ENCODE measurements at places on chromosomes 6 and 20. TPM values are rescaled to one million over a fixed set of nuclear protein-coding genes. Genes with fewer than 3 reads are reported as not detected.

GRCh38 chr6:12196326-12196936 lies 93.7 kb upstream of the EDN1 start:
- DNase-seq = peak; percentile 68

DNA sequence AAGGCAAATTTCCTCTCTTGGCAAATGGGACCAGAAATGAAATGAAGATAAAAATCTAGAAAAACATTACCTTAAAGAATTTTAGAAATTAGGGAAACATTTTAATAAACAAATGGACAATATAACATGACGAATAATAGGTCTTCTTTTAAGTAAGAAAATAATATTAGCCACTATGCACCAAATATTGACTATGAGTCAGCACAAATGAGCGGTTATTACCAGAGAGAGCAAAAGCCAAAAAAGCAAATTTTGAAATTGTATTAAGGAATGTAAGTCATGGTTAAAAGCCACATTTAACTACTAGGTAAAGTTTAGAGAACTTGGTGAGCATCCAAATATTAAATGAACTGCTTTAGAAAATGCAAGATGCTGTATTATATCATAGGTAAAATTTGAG lies 376.6 kb upstream of the JAG1 start:
- no peak for DNase-seq

The LCA5 gene
- total RNA-seq = 5.4 TPM

DNA sequence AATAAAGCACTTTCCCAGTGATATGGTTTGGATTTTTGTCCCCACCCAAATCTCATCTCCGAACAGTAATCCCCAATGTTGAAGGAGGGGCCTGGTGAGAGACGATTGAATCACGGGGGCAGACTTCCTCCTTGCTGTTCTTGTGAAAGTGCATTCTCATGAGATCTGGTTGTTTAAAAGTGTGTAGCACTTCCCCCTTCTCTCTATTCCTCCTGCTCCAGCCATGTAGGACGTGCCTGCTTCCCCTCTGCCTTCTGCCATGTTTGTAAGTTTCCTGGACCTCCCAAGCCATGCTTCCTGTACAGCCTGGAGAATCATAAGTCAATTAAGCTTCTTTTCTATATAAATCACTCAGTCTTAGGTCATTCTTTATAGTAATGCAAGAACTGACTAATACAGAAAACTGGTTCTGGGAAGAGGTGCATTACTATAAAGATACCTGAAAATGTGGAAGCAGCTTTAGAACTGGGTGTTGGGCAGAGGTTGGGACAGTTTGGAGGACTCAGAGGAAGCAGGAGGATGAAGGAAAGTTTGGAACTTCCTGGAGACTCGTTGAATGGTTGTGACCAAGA lies 7.4 kb downstream of the EPM2A start:
- DNase-seq = no peak

The SLC22A7 gene
- total RNA-seq = not detected

DNA sequence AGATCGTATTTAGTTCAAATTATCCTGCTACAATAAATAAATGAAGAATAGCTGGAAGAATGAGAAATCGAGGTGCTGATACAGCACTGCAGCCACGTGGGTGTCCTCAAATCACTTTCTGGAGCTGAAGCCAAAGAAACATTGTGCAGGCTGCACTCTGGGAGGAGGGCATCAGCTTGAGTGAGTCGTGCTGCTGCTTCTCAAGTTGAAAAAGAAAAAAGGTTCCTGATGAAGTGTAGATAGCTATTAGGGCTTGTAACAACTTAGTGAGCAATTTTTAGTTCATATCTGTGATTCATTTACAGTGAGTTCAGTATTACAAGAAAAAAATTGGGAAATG lies 40.5 kb downstream of the DSE start:
- peak; percentile 61 for DNase-seq

GRCh38 chr6:30443657-30444450 lies 45.5 kb upstream of the HLA-E start:
- DNase-seq = peak; percentile 58

GRCh38 chr6:2502998-2503674 lies 247.6 kb downstream of the MYLK4 start:
- DNase-seq = no peak

- DNase-seq = no peak
These were observed 116.7 kb downstream of the SOX4 start for GRCh38 chr6:21710216-21710615.

The DPM1 gene
- 215 TPM for total RNA-seq

DNA sequence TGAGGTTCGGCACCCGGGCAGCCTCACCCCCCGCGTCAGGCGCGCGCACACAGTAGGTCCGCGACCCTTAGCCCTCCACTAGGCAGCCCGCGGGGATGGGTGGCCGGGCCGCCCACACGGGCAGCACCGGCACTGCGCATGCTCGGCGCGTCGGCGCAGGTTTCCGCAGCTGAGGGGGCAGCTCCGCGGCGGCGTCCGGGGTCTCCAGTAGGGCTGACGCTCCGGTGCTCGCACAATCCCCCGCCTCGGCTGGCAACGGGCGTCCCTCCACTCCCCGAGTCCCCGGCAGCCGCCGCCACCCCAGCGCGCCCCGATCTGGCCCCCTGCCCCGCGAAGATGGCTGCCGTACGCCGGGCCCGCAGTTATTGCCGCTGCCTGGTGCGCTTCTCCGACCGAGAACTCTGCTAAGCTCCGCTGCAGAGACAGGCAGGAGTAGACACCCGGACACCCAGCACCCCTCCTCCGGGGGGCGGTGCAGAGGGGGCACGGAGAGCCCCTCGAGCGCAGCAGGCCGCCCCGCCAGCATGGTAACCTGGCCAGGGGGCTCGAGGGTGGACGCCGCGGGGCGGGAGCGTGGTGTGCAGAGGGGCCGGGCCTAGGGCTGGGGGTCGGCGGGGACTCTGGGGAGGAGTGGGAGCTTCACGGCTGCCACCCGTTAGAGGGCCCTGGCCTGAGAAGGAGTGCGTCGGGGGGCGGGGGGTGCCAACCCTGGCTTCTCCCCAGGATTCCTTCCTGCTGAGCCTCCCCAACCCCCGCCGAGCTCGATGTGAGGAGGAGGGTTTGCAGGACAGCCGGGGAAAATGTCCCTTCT lies at the start of gene FBXO9:
FBXO9 (plus strand) TSS at position 139 of the 811 bp plus-strand sequence; CDS start at position 525, 386 bp downstream.
- peak; percentile 54 for DNase-seq

- no peak for DNase-seq
These were observed 73.5 kb downstream of the EYS start for GRCh38 chr6:65633501-65633900.

DNA sequence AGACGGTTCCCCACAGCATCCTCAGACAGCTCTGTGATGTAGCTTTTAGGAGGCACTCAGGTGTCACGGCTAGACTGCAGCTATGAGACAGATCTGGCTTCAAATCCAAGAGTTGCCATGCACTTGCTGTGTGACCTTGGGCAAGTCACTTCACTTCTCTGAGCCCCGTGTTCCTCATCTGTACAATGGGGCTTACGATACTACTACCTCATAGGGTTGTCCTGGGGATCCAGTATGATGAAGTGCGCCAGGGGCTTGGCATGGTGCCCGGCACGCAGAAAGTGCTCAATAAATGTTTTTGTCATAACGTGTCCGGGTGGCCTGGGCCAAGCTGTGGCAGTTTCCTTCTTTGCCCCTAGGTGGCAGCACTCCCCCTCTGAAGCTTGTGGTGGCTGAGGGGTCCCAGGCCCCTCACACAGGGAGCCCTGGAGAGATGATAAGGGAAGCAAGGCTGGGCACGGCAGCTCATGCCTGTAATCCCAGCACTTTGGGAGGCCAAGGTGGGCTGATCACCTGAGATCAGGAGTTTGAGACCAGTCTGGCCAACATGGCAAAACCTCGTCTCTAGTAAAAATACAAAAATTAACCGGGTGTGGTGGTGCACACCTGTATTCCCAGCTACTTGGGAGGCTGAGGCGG lies 19.1 kb upstream of the CHMP4B start:
- DNase-seq = peak; percentile 23

DNA sequence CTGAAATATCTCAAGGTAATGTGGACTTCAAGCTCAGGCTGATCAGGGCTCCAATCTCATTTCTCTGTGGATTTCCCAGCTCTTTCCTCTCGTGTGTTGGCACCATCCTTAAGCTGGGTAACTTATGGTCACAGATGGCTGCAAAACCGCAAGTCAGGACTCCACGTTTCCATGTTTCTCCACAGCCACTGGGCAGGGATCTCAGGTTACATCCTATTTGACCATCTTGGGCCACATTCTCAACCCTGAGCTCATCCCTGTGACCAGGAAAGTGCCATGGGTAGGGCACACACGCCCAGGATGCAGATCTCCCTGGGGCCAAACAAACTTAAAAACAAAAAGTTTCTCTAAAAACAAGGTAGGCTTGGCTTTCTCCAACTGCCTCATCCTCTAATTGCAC lies 15.4 kb downstream of the RPS6KA2 start:
- DNase-seq = peak; percentile 35

The MYCT1 gene
- 0.10 TPM for total RNA-seq

The SYCP2 gene
- total RNA-seq = 6.2 TPM

GRCh38 chr6:85436939-85437495 lies 12.9 kb upstream of the NT5E start:
- peak; percentile 85 for DNase-seq

DNA sequence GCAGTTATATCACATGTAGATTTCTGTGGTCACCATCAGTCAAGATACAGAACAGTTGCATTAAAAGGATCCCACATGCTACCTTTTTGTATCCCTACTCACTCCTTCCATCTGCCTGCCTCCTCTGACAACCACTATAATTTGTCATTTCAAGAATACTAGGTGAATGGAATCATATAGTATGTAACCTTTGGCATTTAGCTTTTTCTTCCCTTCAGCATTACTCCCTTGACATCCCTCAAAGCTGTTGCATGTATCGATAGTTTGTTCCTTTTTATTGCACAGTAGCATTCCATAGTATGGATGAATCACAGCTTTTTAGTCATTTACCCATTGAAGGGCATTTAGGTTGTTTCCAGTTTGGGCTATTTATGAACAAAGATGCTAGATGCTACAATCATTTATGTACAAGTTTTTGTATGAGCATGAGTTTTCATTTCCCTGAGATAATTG lies 26.1 kb downstream of the NCOA7 start:
- DNase-seq = no peak

DNA sequence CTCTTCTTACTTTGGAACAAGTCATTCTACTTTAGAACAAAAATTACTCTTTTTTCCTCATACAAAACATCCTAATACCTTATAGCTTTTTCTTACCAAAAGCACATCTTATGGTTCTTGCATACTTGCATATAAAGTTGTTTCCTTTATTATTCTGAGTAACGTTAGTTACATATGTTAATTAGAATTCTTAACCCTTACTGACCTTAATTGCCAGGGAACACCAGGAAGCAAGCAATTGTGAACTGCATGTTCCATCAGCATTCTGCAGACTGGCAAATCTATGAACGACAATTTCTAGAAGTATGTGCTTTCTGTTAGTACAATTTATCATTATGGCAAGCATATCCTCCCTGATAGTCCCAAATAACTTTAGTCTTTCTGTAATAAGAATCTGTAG lies 831.0 kb downstream of the C6orf118 start:
- no peak for DNase-seq

- no peak for DNase-seq
These were observed 12.9 kb downstream of the AKAP12 start for GRCh38 chr6:151252634-151253033.

- DNase-seq = no peak
These were observed 22.6 kb downstream of the SNX9 start for GRCh38 chr6:157845493-157846259.

The STMND1 gene
- not detected for total RNA-seq

The RNGTT gene
- total RNA-seq = 25.3 TPM

DNA sequence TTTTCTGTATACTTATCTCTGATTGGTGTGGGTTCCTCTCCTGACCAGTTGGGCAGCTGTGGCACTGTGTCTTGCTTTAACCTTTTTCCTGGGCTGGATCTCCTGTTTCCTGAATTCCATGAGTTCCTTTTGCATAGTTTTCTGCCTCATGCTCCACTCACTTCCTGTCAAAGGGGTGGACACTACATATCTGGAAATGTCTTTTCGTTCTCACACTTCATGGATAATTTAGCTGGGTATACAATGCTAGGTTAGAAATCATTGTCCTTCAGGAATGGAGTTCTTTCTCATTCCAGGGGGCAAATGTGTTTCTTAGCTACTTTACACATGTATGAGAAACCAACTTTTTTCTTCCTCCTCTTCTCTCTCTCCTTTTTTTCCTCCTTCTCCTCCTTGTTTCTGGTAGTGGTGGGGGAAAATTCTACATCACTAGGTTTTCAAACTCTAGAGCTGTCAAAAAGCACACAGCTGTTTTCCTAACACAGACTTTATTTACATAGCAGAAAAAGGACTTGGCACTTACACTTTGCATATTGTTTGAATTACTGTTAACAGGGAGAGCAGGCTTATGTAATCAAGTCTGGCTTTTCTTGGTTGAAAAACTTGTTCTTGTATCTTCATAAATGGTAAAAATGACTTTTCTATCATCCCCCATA lies 9.0 kb upstream of the DDX27 start:
- no peak for DNase-seq

The LRRC1 gene
- 0.96 TPM for total RNA-seq

DNA sequence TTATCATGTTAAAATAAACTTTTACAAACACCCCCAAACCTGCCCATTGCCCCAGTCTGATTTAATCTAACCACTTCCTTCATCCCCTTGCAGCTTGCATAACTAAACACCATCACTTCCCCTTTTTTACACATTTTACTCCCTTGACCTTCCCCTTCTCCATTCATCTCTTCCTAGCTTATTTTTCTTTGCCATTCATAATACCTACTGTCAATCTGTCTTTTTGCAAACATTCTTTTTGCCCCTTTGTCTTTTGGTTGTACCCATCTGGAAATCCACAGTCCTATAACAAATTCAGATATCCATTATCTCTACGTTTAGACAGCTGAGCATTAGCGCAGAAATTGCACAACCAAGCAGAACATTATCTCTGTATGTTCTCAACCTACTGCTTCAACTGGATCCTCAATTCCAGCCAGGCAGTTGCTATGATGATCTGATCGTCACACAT lies 51.2 kb downstream of the C6orf52 start:
- DNase-seq = no peak

The CCM2L gene
- not detected for total RNA-seq

- no peak for DNase-seq
These were observed 59.0 kb downstream of the TCP11 start for GRCh38 chr6:35082046-35082732.

DNA sequence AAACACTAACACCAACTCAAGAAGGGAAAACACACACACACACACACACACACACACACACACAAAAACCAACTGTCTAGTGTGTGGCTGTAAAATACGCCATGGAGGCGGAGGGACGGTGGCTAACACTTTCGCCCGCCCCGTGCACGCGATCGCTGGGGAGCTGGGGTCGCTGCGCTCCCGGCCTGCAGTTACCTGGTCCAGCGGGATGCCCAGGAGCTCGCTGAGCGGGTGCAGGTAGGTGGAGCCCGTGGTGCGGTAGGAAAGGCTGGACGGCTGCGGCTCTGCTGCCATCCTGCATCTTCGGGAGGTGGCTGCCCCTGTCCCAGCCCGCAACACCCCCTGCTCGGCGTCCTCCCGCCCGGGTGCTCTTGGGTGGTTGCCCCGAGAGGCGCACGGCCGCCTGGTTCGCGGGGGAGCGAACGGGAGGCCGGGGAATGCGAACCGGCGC lies 303 bp downstream of the MBOAT1 start:
- peak; percentile 50 for DNase-seq

The TCP1 gene
- total RNA-seq = 421 TPM

GRCh38 chr20:43536817-43537440 lies 21.9 kb upstream of the SGK2 start:
- DNase-seq = peak; percentile 26

Data from RPMI7951 (cell line).